ENCODE measurements at places on chromosomes 7 and 10.

- DNase-seq, result no peak
Measured at GRCh38 chr10:123101872-123102271, 33.9 kb upstream of the HMX3 start.

- DNase-seq, result peak; percentile 28
Measured at GRCh38 chr7:91551377-91552175, 287.3 kb downstream of the FZD1 start.

DNA sequence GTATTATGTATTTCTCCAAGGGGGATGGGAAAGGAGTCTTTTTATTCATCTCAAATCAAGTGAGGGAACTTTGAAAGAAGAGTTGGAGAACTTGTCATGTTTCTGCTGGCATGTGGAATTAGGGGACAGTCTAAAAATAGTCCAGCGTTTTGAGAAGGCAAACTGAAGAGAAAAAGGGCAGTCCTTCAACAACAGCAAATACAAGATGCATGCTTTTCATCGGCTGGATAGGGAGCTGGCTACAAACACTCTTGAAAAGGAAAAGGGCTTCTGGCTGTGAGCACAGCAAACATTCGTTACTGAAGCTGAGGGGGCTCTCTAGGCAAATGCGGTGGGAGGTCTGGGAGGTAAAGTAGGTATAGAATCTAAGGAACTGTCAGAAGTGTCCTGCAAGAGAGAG lies 91.9 kb downstream of the AHR start:
- no peak for DNase-seq

DNA sequence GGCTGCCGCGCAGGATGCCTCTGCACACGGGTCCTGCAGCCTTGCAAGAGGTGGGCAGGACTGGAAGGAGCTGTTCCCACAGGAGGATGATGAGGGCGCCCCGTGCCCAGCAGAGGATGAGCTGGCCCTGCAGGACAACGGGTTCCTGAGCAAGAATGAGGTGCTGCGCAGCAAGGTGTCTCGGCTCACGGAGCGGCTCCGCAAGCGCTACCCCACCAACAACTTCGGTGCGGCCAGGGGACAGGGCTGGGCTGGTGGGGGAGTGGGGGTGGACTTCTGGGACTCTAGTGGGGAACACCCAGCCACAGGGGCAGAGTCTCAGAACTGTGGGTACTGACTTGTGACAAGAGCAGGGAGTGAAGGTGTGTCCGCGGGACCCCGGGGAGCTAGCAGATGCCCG lies 16.0 kb downstream of the ZFYVE27 start:
- DNase-seq, result no peak

DNA sequence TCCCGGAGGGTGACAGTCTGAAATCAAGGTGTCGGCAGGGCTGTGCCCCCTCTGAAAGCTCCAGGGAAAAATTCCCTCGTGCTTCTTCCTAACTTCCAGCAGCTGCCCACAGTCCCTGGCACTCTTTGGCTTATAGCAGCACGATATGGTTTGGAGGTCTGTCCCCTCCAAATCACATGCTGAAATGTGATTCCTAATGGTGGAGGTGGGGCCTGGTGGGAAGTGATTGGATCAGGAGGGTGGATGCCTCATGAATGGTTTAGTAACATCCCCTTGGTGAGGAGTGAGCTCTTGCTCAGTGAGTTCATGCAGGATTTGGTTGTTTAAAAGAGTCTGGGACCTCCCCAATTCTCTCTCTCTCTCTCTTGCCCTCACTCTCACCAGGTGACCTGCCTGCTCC lies 51.1 kb downstream of the GPAM start:
- DNase-seq, result no peak

DNA sequence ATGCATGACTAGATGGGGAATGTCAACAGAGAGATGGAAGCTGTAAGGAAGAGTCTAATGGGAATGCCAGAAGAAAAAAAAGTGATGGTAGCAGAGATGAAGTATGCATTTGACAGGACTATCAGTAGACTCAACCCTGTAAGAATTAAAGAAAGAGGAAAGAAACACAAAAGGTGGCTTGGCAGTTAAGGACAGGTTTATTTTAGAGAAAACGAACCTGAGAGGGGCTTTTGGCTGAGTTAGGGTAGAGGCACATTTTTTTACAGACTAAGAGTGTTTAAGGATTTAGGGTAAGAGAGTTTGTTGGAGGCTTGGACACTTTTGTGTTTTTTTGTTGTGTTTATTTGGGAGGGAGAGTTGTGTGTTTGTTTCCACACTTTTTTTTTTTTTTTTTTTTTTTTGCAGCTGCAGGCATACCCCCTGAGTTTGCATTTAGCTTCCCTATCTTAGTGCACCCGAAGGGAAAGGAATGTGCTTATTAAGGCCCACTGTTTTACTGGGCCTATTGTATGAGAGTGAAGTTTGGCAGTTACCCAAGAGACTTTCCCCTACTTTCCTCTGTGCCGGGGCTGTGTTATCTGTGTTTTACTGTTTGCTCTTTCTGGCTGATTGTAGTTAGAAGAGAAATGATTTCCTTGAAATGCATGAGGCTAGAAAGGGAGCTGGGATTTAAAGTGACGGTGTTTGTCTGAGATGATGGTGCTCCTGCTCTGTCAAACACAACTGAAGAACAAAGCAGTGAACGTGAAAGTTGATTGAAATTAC lies 32.0 kb downstream of the NPVF start:
- no peak for DNase-seq

DNA sequence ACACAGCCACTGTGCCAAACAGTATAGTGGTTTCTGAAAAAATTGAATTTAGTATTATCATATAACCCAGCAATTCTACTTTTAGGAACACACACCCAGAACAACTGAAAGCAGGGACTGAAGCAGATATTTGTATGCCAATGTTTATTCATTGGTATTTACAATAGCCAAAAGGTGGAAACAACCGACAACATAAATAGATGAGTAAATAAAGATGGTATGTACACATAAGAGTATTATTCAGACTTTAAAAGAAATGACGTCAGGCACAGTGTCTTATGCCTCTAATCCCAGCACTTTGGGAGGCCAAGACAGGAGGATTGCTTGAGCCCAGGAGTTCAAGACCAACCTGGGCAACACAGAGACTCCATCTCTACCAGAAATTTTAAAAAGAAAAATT lies 7.2 kb downstream of the CDCA7L start:
- no peak for DNase-seq

DNA sequence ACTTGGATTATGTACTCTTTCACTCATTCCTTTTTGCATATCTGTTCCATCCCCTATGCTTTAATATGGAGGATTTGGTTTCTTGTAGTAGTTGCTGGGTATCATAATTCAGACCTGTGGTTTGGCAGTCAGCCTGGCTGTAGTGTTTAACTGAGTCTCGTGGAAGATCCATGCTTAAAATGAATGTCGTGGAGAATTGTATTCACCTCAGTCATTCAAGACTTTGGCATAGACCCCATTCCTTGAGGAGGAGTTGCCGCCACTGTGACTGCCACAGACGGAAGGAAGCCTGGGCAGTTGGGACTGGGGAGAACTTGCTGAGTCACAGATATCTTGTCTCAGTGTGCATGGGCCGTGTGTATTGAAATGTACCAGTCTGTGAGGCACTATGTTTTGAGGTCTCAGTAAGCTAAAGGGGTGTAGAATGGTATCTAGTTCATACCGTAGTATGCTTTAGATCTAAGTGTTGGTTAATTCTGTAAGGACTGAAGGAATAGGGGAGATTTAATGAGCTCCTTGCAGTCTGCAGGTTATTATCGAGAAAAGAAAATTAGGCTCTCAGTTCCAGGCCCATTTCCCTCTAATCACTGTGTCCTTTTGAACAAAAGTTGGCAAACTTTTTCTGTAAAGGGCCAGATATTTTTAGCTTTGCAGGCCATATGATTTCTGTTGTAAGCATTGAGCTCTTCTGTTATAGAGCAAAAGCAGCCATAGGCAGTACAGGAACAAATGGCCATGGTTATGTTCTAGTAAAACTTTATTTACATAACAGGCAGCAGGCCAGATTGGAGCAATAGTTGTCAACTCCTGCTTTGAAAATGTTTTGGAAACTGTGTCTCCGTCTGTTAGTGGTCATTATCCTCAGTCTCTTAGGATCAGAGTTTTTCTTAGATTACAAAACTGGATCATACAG lies 76.8 kb downstream of the TPST1 start:
- peak; percentile 100 for DNase-seq

GRCh38 chr7:149257146-149257545 lies 4.8 kb upstream of the ZNF783 start:
- DNase-seq, result peak; percentile 19

DNA sequence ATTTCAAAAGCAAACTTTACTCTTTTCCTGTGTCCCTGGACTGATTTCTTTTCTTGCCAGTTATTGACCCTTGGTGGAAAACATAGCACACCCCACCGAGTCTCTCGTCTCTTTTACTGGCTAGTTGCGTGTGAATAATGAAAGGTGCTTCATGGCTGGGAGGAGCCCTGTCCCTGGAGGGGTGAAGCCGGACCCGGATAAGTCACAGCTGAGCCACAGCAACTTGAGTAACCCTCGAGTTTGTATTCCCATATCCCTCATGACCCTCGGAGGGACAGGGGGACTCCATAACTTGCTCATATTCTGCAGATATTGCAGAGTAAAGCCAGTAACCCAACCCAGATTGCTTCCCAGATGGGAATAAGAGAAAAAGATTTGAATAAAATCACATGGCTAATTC lies 147.5 kb upstream of the FRMD4A start:
- no peak for DNase-seq

DNA sequence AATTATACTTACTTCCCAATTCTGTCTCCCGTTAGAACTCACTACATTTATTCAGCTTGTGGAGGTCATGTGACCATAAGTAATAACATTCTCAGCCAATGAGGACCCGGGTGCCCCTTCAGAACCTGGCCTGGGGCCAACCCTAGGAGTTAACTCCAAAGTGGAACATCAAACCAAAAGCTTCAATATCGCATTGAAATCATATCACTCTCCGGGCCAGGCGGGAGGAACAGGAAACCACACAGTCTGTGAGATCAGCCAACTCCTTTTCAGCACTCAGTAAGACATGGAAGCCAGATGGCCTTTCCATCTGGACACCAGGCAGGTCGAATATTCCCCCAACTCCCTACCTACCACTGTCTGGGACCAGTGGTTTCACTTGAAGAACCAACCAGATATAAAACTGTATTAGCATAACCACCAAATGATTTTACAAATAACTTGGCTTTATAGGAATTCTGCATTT lies 5.5 kb downstream of the CREB3L2 start:
- DNase-seq, result peak; percentile 94

- DNase-seq, result no peak
Measured at GRCh38 chr7:128210590-128211570, 30.2 kb upstream of the LEP start.

DNA sequence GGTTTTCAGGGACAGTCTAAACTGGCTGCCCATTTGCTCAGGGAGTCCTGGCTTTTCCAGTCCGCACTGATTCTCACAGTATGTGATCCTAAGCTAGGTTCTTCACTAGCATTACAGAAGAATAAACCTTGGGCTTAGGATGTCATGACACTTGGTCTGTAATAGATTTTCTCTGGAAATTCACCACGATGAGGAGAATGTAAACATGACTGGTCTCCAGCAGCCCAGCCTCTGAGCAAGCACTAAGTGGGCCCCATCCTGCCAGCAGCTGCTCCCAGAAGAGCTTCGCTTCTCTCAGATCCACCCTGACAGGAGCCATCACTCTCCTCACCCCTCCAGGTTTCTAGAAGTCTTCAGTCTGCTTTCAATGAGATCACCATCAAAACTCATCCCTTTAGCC lies 103.7 kb upstream of the ZPBP start:
- no peak for DNase-seq

DNA sequence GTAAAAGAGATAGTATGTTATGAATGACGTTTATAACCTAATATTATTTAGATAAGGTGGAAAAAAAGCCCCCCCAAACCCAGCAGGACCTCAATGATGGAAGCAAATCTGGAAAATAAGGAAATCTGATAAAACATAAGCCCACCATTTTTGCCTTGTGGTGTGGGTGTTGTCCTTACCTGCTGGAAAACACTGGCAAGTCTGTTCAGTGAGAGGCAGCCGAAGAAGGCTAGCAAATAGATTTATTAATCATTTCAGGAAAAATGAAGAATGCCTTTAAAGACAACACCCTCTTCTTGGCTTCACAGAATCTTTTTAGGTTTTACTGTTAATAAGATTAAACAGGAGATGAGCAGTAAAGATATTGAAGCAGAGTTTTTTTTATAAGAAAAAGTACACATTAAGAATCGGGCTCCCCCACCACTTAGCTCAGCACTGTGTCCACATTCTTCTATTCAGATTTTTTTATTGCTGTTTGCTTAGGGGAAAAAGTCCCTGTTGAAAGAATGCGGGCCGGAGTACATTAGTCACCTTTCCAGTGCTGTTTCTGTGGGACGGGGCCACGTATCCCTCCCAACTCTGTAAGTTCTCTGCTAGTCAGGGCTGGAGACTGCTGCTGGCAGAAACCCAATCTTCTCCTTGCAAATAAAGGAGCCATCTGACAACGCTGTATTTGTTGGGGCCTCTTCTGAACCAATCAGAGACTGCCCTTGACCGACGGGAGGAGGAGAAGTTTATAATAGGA lies 104.1 kb downstream of the EVX1 start:
- DNase-seq, result peak; percentile 52

DNA sequence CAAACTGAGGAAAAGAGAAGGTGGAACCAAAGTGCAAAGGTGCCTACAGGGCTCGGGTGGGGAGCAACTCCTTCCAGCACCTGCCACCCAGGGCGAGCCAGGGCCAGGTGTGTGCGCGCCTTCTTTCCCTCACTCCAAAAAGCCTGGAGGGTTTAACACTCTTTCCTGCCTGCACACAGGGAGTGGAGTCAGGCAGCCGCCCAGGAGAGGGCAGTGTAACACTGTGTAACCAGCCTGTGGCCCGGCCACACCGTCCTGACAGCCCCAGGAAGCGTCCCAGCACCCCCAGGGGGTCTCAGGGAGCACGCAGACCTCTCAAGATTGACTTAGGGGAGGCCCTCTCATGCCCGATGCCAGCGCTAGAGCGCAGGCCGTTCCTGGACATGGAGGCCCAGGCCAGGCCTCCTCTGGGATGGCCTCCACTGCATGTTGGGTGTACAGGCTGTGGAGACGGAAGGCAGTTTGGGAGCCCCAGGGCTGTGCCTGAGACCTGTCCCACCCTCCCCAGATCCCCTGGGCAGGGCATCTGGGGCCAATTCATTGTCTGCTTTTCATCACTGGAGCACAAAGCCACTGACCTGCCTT lies 13.4 kb downstream of the BRI3 start:
- DNase-seq, result peak; percentile 55

DNA sequence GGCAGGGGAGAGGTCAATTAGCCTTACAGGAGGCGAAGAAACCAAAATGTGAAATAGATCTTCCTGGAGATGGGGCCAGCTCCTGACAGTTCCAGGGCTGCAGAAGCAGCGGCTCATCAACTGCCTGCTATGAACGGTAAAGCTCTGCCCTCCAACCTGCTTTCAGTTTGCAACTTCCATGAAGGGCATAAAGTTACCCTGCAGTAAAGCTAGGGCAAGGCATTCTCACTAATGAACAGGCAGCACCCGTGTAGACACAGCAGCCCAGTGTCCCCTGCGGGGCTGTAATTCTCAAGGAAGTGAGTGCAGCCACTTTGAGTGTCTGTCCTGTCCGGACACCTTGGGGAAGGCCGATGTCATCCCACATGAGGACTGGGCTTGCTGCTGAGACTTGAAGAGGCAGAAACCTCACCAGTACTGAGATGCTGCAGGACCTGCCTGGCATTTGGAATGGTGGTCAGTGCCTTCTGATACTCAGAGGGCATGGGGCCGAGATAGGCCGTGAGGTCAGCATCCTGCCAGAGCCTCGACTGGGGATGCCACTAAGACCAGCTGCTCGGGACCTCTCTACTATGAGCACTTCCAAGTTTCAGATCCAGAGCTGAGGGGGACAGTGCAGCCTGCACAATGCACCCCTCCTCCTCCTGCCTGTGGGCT lies 26.1 kb upstream of the C10orf53 start:
- DNase-seq, result no peak
